Esophagus squamous epithelium (tissue), 5 donors: ENCODE measurements at places on chromosomes 3 and 15.

DNA sequence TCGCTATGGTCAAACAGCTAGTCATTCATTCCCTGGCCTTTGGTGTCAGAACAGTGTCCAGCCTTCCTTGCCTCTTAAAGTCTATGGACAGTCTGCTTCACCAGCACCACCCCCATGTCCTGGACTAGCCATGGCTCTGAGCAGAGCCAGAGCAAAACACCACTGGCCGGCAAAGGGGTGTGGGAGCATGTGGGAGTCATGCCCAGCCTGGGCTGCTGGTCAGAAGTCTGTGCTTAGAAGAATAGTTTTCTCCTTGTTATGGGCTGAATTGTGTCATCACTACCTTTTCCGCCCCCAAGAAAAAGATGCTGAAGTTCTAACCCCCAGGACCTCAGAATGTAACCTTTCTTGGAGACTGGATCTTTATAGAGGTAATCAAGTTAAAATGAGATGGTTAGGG, 132.9 kb upstream of the LPP start:
- no peak for DNase-seq

DNA sequence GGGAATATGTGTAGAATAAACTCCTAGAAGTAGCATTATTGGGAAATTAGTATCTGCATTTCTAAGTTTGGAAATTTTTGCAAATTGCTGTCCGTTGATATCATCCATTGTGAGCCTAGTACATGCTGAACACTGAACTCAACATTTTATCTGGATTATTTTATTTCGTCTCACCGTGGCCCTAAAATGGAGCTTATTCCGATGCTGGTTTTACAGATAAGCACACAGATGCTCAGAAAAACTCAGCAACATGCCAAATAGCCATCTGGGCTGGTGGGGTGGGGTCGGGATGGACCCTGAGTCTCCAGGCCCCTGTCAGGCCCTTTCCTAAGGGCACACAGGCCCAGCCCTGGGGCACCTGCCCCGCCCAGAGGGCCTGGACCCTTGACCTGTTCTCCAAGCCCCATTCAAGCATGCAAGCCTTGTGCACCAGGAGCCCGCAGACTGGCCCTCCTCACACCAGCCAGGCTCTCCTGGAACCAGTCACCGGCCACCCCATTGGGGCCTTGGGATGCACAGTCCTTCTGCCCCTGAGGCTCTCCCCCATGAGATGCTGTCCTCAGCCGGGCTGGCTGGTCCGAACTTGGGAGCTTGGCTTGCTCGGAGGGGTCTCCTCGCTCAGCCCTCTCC, 20.7 kb upstream of the KLF13 start:
- DNase-seq, result no peak

- no peak for DNase-seq
Measured at GRCh38 chr3:183489455-183490210, 61.2 kb upstream of the MCF2L2 start.

DNA sequence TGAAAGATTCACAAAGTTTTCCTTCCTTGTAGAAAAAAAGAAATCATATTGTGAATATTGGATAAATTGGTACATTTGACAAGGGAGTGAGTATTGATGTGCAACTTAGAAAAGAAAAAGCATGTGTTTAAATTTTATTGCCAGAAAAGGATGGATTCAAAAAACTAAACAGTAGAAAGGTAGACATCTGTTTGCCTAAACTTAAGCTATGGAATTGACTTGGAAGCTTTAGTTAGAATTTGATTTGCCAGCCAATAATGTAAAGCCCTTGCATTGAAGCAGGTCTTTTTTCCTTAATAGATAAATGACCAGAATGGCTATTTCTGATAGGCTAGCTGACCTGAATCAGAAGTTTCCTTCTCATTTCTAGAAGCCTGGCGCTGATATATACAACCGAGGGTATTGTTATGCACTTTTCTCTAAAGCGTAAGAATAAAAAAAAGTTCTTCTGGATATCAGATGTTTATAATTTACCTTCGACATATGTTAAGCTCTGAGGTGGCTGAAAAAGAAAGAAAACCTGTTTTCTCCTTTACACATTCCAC, 4.2 kb downstream of the RARB start:
- DNase-seq, result no peak

- no peak for DNase-seq
Measured at GRCh38 chr3:110454066-110454465, 617.5 kb upstream of the NECTIN3 start.

DNA sequence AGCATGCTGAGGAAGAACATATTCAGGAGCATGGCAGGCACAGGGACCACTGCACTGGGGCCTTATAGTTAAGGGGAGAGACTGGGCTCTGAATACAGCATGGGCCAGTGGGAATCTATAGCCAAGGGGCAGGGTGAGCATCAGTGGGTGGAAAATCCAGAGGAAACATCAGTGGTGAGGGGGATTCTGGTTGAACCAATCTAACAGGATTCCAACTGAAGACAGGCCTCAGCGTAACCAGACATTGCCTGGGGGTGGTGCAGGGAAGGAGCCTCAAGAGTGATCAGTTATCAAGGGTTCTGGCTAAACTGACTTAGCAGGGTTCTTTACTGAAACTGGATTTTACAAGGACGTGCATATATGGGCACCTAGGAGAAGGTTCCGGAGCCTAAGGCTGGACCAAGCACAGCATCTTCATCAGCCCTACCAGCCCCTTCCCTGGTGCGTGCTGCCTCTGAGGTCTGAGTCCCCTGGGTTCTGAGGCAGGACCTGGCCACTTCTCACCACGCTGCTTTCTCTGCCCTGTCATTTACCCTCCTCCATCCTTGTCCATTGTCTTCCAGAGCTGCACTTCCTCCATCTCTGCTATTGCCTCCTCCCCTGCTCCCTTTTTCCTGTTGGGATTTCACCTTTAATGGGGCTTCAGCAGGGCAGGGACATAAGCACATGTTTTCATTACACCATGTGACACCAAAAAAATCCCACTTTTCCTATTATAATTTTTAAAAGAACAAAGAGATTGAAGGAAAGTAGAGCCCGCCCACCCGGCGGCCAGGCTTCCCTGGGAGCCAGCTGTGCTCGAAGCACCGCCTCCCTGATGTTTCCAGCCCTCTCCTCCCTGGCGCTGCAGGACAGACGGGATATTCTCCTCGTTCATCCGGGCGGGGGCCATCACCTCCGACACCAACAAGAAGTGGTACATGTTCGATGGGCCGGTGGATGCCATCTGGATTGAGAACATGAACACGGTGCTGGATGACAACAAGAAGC, 52.1 kb downstream of the DNAH1 start:
- no peak for DNase-seq

GRCh38 chr15:52104532-52105004, 8.0 kb downstream of the BCL2L10 start:
- DNase-seq, result no peak
